Suprapubic skin (tissue), 4 donors: ENCODE measurements at places on chromosomes 12 and 14. TPM values are rescaled to one million over a fixed set of nuclear protein-coding genes. Genes with fewer than 3 reads are reported as not detected.
A peak's percentile ranks its signal among the peaks of the same experiment; 100 is the strongest.

PLEKHA5 gene
- 32.3 TPM for total RNA-seq

GRCh38 chr14:62682208-62682607 lies 363.1 kb downstream of the KCNH5 start:
- no peaks in the 10 kb centered on the region for H3K27me3 ChIP-seq
- no peak overlapping the region for H3K4me3 ChIP-seq

DNA sequence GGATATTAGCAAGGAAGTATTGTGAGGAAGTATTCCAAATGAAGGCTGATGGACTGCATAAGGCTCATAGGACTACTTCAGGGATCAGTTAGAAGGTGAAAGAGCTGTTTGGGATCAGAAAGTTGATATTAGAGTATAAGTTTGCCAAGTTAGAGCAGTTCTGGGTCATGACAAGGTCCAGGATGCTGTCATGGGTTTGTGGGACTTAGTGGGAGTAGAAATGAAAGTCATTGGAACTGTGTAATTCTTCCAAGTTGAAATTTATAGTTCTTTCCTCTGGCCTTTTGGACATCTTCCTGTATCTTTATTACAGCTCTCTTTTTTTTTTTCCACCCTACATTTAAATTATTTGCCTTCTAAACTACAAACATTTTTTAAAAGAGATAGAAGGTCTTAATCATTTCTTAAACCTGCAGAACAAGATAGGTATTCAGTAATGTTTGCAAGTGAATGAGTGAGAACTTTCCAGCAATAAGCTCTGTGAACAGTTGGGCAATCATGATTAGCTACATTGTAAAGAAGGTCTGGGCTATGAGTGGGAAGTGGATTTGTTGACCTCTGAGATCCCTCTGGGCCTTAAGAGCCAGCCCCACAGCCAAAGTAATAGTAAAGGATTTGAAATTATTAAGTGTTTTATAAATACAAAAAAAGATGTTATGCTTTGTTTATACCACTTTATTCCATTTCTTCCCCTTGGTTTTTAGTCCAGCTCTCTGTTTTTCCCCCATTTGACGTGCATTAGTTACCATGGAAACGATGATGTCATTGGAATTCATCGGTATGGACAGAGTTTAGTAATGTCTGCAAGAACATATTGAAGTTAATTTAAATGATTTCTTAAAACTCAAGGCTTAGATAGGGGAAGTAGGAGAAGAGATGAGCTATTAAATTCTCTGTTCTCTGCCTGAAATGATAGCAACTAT lies 247.9 kb upstream of the ARHGAP5 start:
- no peaks in the 10 kb centered on the region for H3K4me1 ChIP-seq
- no peak overlapping the region for H3K4me3 ChIP-seq
- H3K27me3 ChIP-seq: no peaks in the 10 kb centered on the region
- no peaks in the 10 kb centered on the region for H3K36me3 ChIP-seq
- DNase-seq: no peak

GRCh38 chr12:131982041-131982440 lies 32.3 kb downstream of the EP400 start:
- H3K36me3 ChIP-seq: peaks cover 74% of the 10 kb centered on the region
- no peak overlapping the region for H3K4me3 ChIP-seq
- no peaks in the 10 kb centered on the region for H3K4me1 ChIP-seq
- peak; percentile 40 for DNase-seq
- H3K27me3 ChIP-seq: no peaks in the 10 kb centered on the region
- H3K27ac ChIP-seq: no peak overlapping the region
